GM12878 (cell line): ENCODE measurements at places on chromosomes 1 and 21. TPM values are rescaled to one million over a fixed set of nuclear protein-coding genes. Genes with fewer than 3 reads are reported as not detected.

GRCh38 chr1:74502432-74502831 is 10.0 kb downstream of the LRRC53 start:
- H3K4me1 ChIP-seq = no peaks in the 10 kb centered on the region
- no peak overlapping the region for H3K27ac ChIP-seq
- no peak overlapping the region for H3K4me3 ChIP-seq
- no peaks in the 10 kb centered on the region for H3K27me3 ChIP-seq
- DNase-seq = no peak

DNA sequence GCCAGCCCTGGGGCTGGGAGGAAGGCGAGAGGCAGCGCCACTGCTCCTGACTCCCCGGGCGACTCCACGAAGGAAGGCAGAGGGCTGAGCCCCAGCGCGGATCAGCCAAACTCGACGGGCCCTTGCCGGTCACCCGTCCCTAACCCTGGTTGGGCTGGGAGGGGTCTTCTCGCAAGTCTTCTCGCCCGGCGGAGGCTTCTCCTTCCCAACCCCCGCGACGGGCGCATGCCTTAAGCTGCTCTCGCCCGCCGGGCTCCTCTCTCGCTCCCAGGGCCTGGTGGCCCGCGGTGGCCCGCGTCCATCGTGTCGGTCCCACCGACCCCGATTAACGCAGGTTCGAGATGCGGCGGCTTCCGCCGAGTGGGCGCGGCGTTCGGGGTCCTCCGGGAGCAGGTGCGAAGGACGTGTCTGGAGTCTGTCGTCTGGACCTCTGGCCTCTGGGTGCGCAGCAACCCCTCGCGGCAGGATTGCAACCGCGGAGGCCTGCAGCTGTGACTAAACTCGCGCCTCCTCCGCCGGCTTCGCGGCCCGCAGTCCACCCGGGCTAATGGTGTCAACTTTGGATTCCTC is 29.0 kb upstream of the PPM1J start:
- H3K4me1 ChIP-seq = no peaks in the 10 kb centered on the region
- H3K27ac ChIP-seq = no peak overlapping the region
- H3K4me3 ChIP-seq = no peak overlapping the region
- no peak for DNase-seq

GRCh38 chr1:112209493-112209892 is 186.5 kb upstream of the CTTNBP2NL start:
- H3K36me3 ChIP-seq = no peaks in the 10 kb centered on the region
- H3K4me3 ChIP-seq = no peak overlapping the region
- H3K27me3 ChIP-seq = no peaks in the 10 kb centered on the region
- DNase-seq = no peak
- no peak overlapping the region for H3K27ac ChIP-seq

Gene CDA
- total RNA-seq = 0.21 TPM in 1 of 2 replicates, not detected in the other

Gene ARHGAP30
- total RNA-seq = 136 and 143 TPM in 2 replicates

Gene CD1E
- total RNA-seq = not detected in 2 replicates

GRCh38 chr1:170692866-170693575 is 29.1 kb downstream of the PRRX1 start:
- H3K4me1 ChIP-seq = no peaks in the 10 kb centered on the region
- H3K27me3 ChIP-seq = no peaks in the 10 kb centered on the region
- H3K36me3 ChIP-seq = no peaks in the 10 kb centered on the region
- DNase-seq = no peak
- H3K27ac ChIP-seq = no peak overlapping the region

GRCh38 chr1:6574025-6574620 is 5.7 kb upstream of the ZBTB48 start:
- H3K27me3 ChIP-seq = no peaks in the 10 kb centered on the region
- no peak for DNase-seq
- no peaks in the 10 kb centered on the region for H3K36me3 ChIP-seq
- no peak overlapping the region for H3K4me3 ChIP-seq

Gene SPATA1
- total RNA-seq = 2.2 and 2.4 TPM in 2 replicates

DNA sequence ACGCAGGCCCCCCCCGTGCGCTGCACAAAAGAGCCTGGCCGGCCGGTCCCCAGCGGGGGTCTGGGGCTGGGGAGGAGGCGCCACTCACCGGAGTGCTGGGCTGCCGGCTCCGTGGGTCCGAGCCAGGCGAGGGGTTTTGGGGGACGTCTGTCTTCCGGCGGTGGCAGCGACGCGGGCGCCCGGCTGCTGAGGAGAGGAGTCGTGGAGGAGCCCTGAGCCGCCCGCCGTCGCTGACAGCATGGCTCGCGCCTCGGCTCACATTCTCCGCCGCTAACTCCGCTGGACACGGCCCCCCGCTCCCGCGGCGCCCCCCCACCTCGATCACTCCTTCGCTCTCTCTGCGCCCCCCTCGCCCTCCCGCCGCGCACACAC is 649 bp downstream of the AHDC1 start:
- H3K27ac ChIP-seq = no peak overlapping the region; the same call in 1 of the 2 replicates
- H3K4me3 ChIP-seq = peak overlapping the region; percentile 83
- no peaks in the 10 kb centered on the region; the same call in 1 of the 2 replicates for H3K36me3 ChIP-seq

GRCh38 chr1:7557301-7557891 is 213.7 kb upstream of the VAMP3 start:
- no peak overlapping the region for H3K4me3 ChIP-seq
- H3K27ac ChIP-seq = no peak overlapping the region
- DNase-seq = no peak

DNA sequence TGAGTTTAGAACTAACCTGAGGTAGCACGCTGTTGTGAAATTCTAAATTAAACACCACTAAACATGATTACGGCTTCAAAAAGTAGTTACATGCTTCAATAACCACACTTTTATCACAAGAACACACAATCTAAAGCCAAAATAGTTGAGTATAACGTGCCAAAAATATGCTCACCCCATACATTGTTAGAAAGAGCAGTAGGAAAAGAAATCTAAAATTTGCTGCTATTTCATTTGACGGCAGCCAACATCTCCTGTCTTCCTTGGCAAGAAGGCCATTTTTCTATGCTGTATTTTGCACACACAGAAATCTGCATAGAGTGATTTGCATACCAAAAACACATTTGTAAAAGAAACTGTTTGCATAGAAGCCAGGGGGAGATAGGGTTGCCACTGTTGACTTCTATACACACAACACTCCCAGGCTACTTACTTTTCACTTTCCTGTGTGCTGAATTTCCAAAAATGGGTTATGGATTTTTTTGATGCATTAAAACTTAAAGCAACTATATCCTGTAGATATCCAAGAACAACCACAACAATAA is 42.9 kb upstream of the DMRTB1 start:
- no peaks in the 10 kb centered on the region for H3K36me3 ChIP-seq

Gene C1orf232
- not detected in 2 replicates for total RNA-seq

DNA sequence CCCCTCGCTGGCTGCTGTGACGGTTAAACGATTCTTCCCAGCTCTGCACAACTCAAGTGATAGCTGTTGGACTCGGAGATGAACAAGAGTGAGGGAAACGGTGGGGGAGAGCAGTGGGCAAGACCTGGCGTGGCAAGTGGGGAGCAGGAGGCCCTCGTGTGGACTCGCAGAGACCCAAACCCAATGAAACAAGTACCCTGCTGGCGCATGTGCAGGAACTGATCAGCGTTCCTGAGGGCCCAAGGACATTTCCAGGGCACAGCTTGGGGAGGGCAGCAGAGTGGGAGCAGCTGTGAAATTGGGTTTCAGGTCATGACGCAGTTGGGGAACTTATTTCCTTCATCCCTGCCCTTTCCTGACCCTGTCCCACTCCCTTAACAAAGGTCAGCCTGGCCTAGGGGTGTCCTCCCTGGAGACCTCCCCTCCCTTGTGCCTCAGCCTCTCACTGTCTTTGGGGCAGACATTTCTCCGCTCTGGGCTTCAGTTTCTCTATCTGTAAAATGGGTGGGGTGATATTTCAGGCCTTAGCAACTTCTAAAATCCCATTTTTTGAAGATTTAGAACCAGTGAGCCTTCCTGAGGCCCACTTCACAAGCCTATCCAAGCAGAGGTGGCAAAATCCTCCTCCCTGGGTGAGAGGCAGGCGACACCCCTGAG is 27.9 kb upstream of the ECE1 start:
- H3K4me1 ChIP-seq = peaks cover 4% of the 10 kb centered on the region
- H3K27me3 ChIP-seq = no peaks in the 10 kb centered on the region
- H3K4me3 ChIP-seq = no peak overlapping the region
- no peak overlapping the region for H3K27ac ChIP-seq
- DNase-seq = no peak

DNA sequence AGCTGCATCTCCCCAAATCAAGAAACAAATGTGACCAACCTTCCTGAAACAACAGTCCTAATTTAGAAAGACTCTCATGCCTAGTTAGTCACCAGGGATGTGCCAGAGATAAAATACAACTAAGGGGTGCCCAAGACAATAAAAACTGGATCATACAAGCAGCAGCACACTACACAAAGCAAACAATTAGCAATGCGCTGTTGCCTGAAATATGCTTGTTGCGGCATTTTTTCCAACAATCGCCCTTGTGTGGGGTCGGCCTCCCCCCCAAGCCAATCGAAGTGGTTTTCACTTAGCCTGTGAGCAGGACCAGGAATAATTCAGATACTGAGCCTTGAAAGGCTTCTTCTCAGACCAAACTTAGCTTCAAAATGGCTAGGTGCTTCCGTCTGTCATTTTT is 1.4 kb upstream of the STMN1 start:
- DNase-seq = no peak
- H3K36me3 ChIP-seq = no peaks in the 10 kb centered on the region
- no peak overlapping the region for H3K27ac ChIP-seq
- H3K4me1 ChIP-seq = peaks cover 5% of the 10 kb centered on the region; the same call in 1 of the 2 replicates
- no peak overlapping the region for H3K4me3 ChIP-seq

Gene DHDDS
- total RNA-seq = 41.6 and 46.9 TPM in 2 replicates

GRCh38 chr1:97743129-97743528 is 177.7 kb downstream of the DPYD start:
- H3K4me1 ChIP-seq = no peaks in the 10 kb centered on the region
- no peak overlapping the region for H3K4me3 ChIP-seq
- no peaks in the 10 kb centered on the region for H3K36me3 ChIP-seq
- DNase-seq = no peak

- H3K27ac ChIP-seq = no peak overlapping the region
- no peaks in the 10 kb centered on the region for H3K4me1 ChIP-seq
- H3K4me3 ChIP-seq = no peak overlapping the region
- H3K36me3 ChIP-seq = no peaks in the 10 kb centered on the region
- DNase-seq = no peak
These were observed 3.6 kb downstream of the NHLH2 start for GRCh38 chr1:115837341-115837739.

DNA sequence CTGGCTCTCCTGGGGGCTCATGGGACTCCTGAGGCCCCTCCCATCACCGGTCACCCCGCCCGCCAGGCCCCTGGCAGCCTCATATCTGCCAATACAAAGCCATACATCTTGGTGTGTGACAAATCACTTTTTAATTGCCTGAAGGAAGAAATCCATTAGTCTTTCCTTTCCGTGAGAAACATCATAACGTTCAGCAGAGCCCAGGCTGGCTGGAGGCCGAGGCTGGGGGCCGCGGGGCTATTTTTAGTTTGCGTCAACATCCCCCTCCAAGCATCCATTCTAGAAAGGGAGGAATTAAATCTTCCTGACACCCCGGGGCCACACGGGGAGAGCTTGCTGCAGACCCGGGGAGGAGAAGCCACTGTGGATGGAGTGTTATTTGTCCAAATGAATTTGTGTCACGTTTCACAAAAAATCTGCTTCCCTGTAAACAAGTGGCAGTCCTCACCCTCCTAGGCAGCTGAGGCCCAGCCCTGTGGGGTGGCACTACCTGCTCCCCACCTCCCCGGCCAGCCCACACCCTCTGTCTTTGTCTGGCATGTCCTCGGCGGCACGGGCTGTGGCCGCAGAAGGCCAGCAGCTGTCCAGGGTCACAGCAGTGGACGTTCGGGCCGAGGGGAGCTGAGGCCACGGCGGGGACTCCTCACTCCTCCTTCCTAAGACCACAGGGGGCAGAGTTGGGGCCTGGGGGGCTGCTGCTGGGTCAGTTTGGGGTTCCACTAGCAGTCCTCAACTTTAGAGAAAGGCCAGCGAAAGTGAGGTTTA is 236.9 kb upstream of the VAMP3 start:
- H3K36me3 ChIP-seq = no peaks in the 10 kb centered on the region
- no peak for DNase-seq
- H3K27ac ChIP-seq = no peak overlapping the region

DNA sequence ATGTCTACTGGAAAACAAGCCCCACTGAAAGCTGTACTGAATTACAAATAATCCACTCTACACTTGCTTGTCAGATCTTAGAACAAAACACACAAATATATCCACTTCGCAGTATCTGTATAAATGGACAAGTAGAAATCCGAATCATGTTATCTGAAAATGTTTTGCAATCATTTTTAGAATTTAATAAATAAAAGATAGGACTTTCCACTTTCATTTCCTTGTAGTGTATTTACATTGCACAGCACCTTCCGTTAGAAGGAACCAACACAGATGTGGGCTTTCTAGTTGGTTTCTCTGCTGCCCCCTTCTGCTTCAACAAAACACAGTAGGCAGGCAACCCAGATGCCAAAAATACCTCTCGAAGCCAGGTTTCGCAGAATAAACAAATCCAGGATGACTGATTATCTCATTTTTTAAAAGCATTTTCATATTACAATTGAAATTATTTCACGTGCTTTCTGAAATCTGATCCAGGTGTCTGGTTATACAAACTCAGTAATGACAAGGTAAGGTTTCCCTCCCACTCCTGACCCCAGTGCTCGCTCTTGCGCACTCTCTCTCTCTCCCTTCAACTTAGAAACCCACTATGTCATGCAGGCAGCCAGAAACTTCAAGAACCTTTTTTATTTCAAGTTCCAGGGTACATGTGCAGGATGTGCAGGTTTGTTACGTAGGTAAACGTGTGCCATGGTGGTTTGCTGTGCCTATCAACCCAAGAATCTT is 389.9 kb downstream of the SMYD3 start:
- peak; percentile 16 for DNase-seq
- no peaks in the 10 kb centered on the region for H3K27me3 ChIP-seq
- H3K4me3 ChIP-seq = no peak overlapping the region; the same call in 1 of the 2 replicates
- H3K36me3 ChIP-seq = no peaks in the 10 kb centered on the region
- H3K27ac ChIP-seq = no peak overlapping the region

- DNase-seq = no peak
- no peak overlapping the region for H3K4me3 ChIP-seq
- no peak overlapping the region for H3K27ac ChIP-seq
- H3K27me3 ChIP-seq = peaks cover 10% of the 10 kb centered on the region
- no peaks in the 10 kb centered on the region for H3K4me1 ChIP-seq
These were observed 1.4 kb upstream of the PODN start for GRCh38 chr1:53060579-53060978.

DNA sequence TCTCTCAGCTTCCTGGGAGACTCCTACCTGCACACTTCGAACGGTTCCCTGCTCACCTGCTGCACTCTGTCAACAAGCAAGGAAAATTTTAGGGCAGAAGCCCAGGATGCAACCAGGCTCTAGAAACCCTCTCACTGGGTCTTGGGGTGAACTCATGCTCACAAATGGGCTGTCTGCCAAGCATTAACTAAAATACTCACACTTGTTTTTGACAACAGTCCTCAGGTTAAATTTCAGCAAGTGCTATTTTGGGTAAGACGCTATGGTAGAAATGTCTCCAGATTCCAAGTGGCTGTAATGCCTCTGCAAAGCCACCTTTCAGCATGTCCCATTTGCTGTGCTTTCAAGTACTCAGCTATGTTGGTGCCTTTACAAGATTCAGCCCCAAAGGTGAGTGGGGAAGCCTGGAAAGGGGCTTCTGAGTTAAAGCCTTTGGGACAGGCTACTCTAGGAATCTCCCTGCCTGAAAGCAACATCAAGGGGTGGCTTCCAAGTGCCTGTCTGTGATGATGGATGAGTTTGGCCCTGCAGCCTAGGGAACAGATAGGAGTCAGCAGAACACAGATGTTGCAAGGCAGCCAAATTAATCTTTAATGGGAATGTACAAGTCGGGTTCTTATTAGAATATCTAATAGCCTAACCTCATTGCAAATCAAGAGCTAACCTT is 211.9 kb upstream of the SPAG17 start:
- no peak overlapping the region for H3K4me3 ChIP-seq
- no peaks in the 10 kb centered on the region for H3K4me1 ChIP-seq
- no peaks in the 10 kb centered on the region for H3K27me3 ChIP-seq
- no peak overlapping the region for H3K27ac ChIP-seq
- DNase-seq = no peak
- H3K36me3 ChIP-seq = no peaks in the 10 kb centered on the region

Gene EIF4G3
- 39.9 and 42.8 TPM in 2 replicates for total RNA-seq
